ENCODE measurements at places on chromosomes 2 and 18.

GRCh38 chr2:113200236-113200635 lies 26.5 kb downstream of the PSD4 start:
- no peak for DNase-seq

- DNase-seq = no peak
Observed at GRCh38 chr18:22514655-22515054, 96.9 kb upstream of the CTAGE1 start.

DNA sequence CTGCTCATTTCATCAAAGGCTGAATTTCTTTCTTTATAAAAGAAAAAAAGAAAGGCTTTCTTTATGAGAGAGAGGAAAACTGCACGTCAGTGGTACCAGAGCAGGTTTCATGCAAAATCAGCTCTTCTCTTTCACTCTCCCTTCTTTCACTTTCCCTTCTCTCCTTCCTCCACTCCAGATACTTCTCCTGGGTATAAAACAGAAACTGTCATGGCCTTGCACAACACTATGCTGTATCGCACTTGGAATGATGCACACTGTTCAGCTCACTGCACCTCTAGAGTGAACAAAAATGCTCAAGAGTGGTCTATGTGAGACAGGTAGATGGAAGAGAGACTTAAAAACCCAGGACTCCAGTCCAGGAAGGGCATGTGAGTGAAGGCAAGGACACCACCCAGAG lies 73.8 kb downstream of the KLF7 start:
- no peak for DNase-seq

DNA sequence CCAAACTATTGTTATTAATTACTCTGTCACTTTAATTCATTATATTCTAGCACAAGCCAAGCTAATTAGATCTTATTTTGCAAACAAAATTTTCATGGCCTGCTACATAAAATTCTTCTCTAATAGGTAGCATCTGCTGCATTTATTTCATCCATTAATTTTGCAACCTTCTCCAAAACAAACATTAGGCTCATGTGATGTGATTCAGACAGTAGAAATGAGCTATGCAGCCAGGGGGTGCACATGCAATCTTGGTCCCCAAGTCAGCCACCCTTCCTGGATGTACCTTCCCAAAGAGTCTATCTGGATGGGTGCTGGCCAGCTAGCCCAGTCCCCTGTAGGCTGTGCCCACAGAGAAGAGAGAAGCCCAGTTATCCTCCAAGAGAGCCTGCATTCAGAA lies 242.1 kb upstream of the OSR1 start:
- DNase-seq = no peak

DNA sequence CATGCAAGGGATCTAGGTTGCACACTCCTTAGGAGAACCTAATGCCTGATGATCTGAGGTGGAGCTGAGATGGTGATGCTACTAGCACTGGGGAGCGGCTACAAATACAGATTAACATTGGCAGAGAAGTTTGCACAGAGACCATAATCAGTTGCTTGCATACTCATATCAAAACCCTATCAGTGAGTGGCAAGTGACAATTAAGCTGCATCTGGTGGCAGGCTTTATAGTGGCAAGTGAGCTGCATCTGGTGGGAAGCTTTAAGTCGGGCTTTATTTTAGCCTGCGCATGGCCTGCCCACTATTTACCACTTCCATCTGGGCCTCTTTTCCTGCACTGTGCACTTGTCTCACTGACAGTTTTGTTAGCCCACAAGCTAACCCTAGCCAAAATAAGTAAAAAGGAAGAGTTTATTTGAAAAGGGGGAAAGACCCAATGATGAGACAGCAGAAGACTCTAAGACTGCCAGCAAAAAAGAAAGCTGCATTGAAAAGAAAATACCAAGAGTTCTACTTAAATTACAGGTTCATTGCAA lies 140.9 kb upstream of the B3GNT2 start:
- no peak for DNase-seq

- DNase-seq = no peak
Observed at GRCh38 chr2:196437626-196438025, 201.9 kb upstream of the CCDC150 start.

- DNase-seq = no peak
Observed at GRCh38 chr2:38466409-38466808, 89.3 kb upstream of the ATL2 start.

DNA sequence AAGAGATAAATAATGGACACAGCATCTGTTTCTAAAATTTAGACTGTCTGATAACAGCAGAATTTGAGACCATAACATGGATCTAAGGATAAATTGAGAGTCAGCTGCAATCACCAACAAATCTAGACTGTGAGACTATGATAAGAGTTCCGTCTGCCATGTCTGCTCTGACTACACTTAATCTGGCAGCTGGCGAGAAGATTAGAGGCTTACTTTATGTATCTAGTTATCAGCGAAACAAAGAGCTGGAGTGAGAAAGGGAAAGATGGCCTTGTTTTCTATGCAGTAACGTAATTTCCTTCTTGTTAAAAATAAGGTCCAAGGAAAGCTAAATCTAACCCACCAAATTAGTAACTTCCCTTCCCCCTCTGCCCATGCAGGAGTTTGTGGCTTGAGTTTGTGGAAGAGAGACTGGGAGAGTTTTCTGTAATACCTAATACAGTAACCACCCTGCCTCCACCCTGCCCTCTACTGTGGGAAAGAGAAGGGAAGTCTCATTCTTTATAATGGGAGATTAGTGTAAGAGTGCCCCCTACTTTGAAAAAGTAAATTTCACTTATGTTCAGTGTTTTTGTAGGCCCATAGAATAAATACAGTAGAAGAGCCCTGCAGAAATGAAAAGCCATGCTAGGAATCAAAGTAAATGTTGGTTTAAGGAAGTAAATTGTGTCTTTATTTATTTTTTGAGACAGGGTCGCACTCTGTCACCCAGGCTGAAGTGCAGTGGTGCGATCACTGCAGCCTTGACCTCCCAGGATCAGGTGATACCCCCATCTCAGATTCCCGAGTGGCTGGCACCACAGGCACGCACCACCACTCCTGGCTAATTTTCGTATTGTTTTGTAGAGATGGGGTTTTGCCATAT lies 27.5 kb downstream of the EML4 start:
- DNase-seq = peak; percentile 49

- DNase-seq = no peak
Observed at GRCh38 chr2:231683292-231684235, 24.8 kb upstream of the PTMA start.

- no peak for DNase-seq
Observed at GRCh38 chr18:24189007-24189528, 50.2 kb downstream of the CABYR start.

GRCh38 chr2:236337465-236338325 lies 73.5 kb upstream of the ASB18 start:
- no peak for DNase-seq

GRCh38 chr2:106995556-106995955 lies 109.6 kb upstream of the ST6GAL2 start:
- no peak for DNase-seq

GRCh38 chr2:44433895-44434294 lies 72.1 kb downstream of the CAMKMT start:
- no peak for DNase-seq

GRCh38 chr2:28810384-28811285 lies at the start of gene SPDYA:
Gene SPDYA (plus strand): TSS chr2:28810834. CDS start chr2:28816015, 5,181 bp downstream.
- DNase-seq = no peak

GRCh38 chr2:38259311-38259710 lies 117.8 kb downstream of the ATL2 start:
- no peak for DNase-seq

- no peak for DNase-seq
Observed at GRCh38 chr2:13485256-13485655, 768.5 kb downstream of the TRIB2 start.

GRCh38 chr2:223943135-223943534 lies 2.0 kb downstream of the WDFY1 start:
- DNase-seq = no peak

GRCh38 chr2:34602262-34602661 lies 1003.2 kb upstream of the FAM98A start:
- no peak for DNase-seq

DNA sequence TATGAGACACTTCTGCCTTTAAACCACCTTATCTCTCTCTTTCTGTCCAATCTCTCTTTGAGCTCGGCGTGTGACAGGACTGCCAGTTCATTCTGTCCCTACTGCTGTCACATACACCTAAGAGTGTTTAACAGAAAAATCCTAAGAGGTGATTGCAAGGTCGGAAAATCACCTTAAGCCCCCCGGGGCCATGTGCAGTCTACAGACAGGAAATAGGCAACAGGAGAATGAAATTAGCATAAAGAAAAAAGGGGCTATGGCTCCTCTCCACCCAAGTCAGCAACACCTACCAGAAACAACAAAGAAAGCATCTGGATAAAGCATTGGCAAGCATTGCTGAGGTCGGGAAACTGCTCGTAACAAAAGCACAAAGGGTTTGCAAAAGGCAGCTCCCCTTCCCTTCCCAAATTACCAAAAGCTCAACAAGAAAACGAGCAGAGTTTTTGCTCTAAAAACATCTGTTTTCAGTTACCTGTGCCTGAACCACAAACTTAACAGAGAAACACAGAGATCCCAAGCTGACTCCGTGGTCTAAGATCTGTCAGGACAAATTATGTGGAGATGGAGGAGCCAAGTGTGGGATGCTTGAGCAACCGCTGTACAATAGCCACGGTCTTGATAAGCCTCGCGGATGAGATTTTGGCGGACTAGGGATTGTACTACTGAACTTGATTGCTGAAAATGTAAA lies 30.4 kb downstream of the ANKRD44 start:
- no peak for DNase-seq

DNA sequence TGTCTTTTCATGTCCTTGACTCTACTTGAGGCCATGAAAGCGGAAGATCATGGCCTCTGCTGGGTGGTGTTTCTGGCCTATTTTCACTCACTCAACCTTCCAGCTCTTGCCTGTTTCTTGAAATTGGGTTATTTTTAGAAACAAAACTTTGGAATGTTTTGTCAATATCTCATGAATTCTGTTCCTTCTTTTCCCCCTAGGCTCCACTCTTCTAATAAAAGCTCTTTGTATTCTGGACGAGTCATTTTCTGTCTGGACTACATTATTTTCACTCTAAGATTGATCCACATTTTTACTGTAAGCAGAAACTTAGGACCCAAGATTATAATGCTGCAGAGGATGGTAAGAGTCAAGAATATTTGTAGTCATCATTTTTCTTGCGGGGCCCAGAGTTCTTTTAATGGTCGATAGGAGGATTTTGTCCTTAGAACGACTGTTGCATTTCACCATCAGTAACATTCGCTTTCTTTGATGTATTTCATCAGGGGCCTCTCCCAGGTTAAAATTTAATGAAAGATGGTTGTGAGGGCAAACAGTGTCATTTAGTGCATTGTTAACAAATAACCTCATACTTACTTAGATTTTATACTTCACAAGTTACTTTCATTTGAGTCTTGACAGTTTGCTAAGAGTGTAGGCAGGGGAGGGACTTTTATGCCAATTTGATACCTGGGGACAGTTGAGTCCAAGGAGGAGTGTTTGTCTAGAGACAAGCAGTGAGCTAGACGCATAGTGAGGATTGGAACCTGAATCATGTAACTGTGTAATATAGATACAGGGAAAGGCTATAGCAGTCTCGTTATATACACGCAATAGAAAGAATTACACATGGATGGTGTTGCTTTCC lies 64.6 kb downstream of the TRPM8 start:
- DNase-seq = no peak

DNA sequence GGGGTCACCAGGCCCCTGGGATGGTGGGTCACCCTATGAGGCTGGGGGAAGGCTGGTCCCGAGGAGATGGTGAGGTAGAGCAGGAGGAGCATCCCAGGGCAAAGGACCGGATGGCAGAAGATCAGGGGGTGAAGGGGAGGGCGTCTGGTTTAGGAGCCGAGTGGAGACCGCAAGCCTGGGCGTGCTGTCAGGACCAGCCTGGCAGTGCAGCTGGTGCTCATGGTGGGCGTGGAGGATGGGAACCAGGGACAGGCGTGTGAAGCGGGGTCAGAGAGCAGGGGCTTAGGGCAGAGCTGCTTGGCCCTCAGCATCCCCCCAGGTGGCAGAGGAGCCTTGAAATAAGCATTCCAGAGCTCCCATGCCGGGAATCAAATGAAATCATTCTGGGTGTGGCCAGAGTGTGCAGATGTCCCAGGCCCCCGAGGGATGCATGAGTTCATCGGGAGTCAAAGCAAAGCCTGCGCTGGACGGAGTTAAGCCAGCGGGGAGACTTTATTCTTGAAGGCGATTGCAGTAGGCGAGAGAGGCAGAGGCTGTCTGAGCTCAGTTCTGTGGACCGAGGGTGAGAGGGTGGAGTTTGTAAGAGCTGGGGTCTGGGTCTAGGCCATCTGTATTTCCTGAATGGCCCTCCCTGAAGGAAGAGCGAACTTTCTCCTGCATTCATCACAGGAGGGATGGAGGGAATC lies 33.1 kb upstream of the MBP start:
- no peak for DNase-seq

GRCh38 chr2:88036606-88037005 lies 19.0 kb downstream of the KRCC1 start:
- DNase-seq = no peak

DNA sequence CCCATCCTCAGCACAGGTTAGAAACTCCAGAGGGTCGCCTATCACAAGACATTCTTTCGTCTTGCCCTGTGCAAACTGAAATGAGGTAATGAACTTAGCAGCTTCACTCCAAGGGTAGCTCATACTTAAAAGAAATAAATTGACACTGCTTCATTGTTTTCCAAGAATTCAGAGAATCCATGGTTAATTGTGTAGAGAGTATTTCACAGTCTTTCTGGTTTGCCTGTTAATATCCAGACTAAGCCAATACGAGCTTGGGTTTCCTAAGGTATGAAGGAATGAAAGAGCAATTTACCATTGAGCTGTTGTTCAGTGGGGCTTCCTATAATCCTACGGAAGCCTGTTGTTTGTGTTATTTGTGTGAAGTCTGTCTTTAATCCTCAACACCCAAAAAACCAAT lies 58.7 kb downstream of the FAM124B start:
- DNase-seq = no peak

GRCh38 chr2:174570318-174570958 lies 27.2 kb downstream of the WIPF1 start:
- no peak for DNase-seq

GRCh38 chr2:236802862-236803261 lies 233.2 kb downstream of the ACKR3 start:
- no peak for DNase-seq

DNA sequence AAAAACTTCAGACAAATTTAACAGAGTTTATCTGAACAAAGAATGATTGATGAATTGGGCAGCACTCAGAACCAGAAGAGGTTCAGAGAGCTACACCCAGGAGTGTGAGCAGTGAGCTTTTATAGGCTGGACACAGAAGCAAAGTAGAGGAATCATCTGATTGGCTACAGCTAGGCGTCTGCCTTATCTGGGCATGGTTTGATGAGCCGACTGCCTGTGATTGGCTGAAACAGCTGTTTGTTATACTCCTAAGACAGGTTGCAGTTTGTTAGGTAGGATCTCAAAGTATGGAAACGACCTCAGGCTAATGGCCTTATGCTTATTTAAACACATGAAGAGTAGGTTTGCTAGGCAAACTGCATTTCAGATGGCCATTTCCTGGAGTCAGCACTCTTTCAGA lies 188.9 kb downstream of the MYO1B start:
- DNase-seq = no peak

DNA sequence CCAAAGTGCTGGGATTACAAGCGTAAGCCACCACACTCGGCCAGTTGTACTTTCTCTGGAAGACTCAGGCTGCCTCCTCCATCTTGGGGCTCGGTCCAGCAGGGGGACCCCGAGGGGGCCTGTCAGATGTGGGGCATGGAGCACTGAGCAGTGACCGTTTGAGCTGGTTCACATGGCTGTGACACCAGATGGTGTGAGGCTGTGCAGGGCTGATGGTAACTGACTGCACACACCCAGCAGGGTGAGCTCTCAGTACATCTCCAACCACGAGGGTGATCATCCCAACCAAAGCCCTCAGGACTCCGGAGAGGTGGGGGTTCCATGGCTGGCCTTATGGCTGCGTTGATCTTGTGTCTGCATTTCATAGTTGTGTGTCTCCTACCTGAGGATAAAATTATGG lies 63.4 kb downstream of the FAM168B start:
- DNase-seq = no peak

GRCh38 chr2:204505946-204506345 lies 39.3 kb upstream of the PARD3B start:
- peak; percentile 77 for DNase-seq

Measured in RCC 7860 (cell line).